ENCODE measurements at places on chromosomes 4 and X. TPM values are rescaled to one million over a fixed set of nuclear protein-coding genes. Genes with fewer than 3 reads are reported as not detected.

The TMPRSS11D gene
- polyA plus RNA-seq: not detected

GRCh38 chr4:161762796-161763195 lies 401.0 kb downstream of the FSTL5 start:
- no peak for DNase-seq

- DNase-seq: no peak
Observed at GRCh38 chr4:71526637-71527406, 188.0 kb downstream of the SLC4A4 start.

- no peak for DNase-seq
Observed at GRCh38 chrX:108148524-108148923, 56.9 kb downstream of the ATG4A start.

DNA sequence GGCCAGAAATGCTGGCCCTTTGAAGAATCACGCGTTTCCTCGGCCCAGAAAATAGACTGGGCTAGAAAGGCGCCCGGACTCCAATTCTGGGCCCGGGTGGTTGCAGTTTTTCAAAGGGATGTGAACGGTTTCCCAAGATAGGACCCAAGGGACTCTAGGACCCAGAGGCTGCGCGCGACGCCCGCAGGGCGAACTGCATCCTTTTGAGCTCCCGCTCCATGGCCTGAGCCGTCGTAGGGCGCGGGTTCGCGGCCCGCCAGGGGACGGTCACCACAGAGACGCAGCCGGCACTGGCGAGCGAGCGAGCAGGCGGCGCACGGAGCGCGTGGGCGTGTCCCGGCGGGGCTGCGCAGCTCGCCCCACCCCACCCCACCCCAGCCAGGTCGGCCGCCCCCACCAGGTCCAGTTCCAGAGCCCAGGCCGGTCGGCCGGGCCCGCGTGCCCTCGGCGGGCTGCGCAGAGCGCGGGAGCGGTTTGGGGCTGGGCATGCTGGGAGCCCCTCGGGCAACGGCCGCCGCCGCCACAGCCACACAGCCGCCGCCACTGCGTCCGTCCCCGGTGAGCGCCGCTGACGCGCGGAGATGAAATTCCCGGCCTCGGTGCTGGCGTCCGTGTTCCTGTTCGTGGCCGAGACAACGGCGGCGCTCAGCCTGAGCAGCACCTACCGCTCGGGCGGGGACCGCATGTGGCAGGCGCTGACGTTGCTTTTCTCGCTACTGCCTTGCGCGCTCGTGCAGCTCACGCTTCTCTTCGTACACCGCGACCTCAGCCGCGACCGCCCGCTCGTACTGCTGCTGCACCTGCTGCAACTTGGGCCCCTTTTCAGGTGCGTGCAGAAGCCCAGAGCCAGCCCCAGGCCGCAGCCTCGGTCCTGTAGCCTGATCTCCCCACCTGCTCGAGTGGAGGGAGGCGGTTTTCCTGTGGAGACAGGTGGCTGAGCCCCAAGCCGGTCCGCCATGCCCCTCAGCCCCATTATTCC lies at the start of gene XK:
Gene XK, plus strand, starts transcription at position 411 of the 979 bp plus-strand sequence. Its CDS starts 171 bp downstream, at position 582.
- peak; percentile 63 for DNase-seq

GRCh38 chr4:114547340-114548134 lies 51.1 kb upstream of the UGT8 start:
- no peak for DNase-seq

DNA sequence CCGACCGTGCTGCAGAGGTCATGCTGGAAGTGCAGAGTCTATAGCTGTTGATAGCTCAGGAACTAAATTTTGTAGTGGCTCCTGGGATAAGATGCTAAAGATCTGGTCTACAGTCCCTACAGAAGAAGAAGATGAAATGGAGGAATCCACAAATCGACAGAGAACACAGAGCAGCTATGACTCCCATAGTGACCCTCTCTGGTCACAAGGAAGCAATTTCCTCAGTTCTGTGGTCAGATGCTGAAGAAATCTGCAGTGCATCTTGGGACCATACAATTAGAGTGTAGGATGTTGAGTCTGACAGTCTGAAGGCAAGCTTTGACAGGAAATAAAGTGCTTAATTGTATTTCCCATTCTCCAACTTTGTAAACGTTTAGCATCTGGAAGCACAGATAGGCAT lies 8.8 kb downstream of the MANBA start:
- DNase-seq: no peak

DNA sequence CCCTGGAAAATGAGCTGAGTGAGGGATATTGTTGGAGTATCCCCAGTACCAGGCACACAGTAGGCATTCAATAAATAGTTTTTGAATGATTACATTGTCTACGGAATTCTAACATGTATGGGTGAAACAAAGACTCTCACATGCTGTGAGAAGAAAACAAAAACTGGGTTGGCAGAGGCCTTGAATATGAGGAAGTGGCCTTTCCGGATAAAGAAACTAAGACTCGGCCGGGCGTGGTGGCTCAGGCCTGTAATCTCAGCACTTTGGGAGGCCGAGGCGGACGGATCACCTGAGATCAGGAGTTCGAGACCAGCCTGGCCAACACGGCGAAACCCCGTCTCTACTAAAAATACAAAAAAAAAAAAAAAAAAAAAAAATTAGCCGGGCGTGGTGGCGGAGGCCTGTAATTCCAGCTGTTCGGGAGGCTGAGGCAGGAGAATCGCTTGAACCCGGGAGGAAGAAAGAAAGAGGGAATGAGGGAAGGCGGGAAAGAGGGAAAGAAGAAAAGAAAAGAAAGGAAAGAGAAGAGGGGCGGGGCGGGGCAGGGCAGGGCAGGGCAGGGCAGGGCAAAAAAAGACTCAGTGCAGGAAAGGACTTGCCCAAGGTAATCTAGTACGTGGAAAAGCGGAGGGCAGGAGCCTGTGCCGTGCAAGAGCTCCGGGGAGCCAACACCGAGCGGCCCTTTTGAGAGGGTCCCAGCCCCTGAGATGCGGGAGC lies 689 bp upstream of the TMA16 start:
- no peak for DNase-seq

DNA sequence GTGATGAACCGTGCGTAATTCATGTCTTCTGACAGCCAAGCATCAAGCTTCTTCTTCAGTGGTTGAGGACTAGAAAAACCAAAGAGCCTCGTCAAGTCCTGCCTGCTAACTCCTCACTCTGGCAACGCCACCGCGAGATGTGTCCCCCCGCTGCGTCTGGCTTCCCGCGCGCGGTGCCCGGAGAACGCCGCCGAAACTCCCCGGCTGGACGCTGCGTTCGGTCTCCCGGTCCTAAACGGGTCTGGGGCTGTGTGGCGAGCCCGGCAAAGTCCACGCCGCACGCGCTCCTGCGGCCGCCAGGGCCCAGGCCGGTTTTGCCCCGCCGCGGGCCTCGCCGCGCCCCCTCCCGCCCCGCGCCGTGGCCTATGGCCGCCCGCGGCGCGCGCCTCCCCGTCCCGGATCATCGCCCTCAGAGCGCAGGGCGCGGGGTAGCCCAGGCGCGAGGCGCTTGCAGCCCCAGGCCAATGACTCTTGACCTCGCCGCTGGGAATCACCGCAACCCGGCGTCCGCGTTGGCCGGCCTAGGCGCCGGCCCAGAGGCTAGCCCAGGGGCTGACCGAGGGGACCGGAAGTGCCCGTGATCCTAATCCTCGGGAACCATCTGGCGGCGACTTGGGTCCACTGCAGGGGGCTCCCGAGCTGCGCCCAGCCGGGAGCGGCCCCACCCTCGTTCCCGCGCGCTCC lies at the start of gene AADAT:
Gene AADAT, minus strand, starts transcription at position 289 of the 684 bp plus-strand sequence. Its CDS starts 266 bp downstream, at position 23.
- DNase-seq: peak; percentile 89

Data from kidney (tissue), 22 donors.